ENCODE measurements at places on chromosomes 3 and 15. TPM values are rescaled to one million over a fixed set of nuclear protein-coding genes. Genes with fewer than 3 reads are reported as not detected.

GOLGA6A gene
- total RNA-seq = not detected

FHIT gene
- total RNA-seq = 0.23 TPM

SH3BP5 gene
- 9.3 TPM for total RNA-seq

HYKK gene
- 0.98 TPM for total RNA-seq

GRK7 gene
- total RNA-seq = not detected
